NCI-H2081 (cell line): ENCODE measurements at places on chromosomes 5 and 9.

- DNase-seq, result no peak
Observed at GRCh38 chr5:58469896-58470295, 10.0 kb upstream of the PLK2 start.

GRCh38 chr9:72445306-72445995 lies 76.0 kb upstream of the TMC1 start:
- DNase-seq, result no peak

DNA sequence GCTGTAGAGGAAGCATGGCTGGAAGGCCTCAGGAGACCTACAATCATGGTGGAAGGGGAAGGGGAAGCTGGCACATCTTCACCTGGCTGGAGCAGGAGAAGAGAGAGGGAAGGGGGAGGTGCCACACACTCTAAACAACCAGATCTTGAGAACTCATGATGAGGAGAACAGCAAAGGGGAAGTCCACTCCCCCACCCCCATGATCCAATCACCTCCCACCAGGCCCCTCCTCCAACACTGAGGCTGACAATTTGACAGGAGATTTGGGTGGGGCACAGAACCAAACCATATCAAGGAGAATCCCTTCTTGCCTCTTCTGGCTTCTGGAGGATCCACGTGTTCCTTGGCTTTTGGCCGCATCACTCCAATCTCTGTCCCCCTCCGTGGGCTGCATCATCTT lies 13.1 kb upstream of the CMBL start:
- no peak for DNase-seq

DNA sequence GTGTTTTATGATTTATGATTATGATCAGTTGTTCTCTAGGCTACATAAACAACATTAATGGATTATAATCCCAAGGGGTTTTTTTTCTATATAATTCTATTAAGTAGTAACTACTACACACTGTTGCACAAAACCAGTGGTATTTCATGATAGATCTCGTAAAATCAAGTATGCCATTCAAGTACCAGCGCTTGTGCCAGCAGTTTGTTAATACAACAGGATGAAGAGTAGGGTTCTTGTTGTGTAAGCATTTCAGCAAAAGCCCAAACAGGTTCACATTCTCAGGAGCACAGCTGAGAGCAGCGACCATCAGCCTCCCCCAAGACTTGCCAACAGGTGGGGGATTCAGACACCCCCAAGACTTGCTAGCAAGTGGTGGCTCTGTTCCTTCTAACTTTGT lies 88.8 kb downstream of the CTNND2 start:
- no peak for DNase-seq

GRCh38 chr5:104541141-104541785 lies 978.7 kb upstream of the NUDT12 start:
- DNase-seq, result no peak

GRCh38 chr5:5533927-5534326 lies 111.5 kb downstream of the ICE1 start:
- DNase-seq, result peak; percentile 81

DNA sequence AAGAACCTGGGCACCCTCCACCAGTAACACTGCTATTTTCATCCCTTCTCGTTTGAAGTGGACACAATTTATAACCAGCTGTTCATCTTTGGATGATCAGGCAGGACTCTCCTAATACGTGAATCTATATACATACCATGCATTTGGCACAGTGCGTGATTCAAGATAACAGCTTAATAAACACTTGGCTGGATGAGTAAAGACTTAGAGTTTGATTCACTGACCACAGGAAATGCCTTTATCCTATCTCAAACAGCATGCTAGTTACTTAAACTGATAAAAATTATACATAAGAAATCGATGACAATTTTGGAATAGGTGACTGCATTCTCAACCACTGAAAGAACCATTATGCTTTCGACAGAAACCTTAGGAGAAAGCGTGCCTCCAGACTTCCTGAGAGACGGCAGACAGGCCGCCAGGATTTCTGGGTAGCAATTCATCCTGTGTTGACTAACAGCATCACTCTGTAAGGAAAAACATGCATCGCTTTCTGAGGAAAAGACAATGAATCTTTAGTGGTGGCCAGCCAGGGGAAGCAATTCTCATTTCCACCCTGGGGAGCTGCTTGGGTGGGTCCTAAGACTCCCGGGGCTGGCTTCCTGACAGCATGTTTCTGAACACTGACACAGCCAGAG lies 9.7 kb downstream of the MRPL36 start:
- DNase-seq, result no peak

DNA sequence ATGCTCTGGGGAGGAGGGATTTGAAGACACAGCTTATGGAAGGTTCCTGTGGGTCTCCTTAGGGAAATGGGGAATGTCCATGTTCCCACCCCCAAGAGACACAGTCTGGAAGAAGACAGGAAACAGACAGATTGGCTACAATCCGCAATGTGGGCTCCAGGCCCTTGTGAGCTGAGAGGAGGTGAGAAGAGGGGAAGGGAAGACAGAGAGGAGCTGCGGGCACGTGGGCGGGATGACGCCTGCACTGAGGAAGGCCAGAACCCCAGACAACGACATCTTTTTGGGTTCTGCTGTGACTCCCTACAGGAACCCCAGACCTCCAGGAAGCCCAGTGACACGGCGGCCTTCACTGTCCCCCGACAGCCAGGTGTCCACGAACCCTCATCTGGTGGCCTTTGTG lies 29.9 kb upstream of the NKD2 start:
- no peak for DNase-seq

DNA sequence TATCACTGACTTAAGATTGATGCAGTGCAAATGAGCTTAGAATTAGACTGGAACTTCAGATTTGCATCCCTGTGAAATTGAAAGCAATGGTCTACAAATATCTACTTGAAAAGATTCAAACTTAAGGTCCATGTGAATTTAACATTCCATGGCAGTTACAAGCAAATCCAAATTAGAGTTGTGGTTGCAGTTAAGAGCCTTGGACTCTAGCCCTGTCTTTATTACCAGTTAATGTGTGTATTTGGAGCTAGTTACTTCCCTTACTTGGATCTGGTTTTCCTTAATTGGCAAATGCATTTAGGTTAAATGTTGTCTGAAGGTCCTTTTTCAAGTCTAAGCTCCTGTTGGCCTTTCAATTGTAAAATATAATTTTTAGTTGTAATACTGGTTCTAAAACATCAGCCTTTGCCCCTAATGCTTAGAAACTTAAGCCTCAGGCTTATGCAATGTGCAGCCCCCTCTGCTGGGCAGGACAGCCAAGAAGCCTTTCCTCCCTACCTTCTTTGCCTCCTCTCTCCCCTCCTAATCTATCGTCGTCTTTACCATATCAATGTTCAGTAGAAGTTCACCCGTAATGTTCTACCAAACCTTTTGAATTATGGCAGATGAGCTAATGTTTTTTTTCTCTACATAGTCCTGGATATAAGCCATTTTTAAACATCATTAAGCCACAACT lies 59.5 kb downstream of the ERMP1 start:
- no peak for DNase-seq
